ENCODE measurements at places on chromosomes 3 and 15.

GRCh38 chr3:178341636-178342035 is 194.6 kb upstream of the KCNMB2 start:
- no peak for DNase-seq

- peak; percentile 64 for DNase-seq
Measured at GRCh38 chr3:113287803-113288648, 76.7 kb downstream of the BOC start.

- no peak for DNase-seq
Measured at GRCh38 chr3:54999159-54999558, 71.3 kb upstream of the LRTM1 start.

DNA sequence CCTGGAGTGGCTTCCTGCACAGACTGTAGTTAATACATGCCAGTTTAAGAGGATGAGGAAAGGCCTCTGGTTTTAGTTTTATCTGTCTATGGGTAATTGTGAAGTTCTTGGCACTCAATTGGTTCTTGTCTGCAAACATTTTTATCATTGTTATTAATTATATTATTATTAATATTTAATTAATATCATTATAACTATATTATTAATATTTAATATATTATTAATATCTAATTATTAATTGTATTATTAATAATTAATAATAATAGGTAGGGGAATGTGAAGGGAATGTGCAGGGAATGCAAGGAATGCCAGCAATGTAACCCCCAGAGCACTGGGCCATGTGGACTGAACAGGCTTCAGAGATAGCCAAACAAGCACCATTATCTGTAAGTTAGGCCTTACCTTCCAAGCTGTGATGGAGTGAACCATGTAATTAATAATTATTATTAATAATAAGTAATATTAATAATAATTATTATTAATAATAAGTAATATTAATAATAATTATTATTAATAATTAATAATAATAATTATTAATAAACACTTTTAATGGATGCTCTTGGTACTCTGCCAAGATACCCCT is 79.8 kb upstream of the NMNAT3 start:
- no peak for DNase-seq

DNA sequence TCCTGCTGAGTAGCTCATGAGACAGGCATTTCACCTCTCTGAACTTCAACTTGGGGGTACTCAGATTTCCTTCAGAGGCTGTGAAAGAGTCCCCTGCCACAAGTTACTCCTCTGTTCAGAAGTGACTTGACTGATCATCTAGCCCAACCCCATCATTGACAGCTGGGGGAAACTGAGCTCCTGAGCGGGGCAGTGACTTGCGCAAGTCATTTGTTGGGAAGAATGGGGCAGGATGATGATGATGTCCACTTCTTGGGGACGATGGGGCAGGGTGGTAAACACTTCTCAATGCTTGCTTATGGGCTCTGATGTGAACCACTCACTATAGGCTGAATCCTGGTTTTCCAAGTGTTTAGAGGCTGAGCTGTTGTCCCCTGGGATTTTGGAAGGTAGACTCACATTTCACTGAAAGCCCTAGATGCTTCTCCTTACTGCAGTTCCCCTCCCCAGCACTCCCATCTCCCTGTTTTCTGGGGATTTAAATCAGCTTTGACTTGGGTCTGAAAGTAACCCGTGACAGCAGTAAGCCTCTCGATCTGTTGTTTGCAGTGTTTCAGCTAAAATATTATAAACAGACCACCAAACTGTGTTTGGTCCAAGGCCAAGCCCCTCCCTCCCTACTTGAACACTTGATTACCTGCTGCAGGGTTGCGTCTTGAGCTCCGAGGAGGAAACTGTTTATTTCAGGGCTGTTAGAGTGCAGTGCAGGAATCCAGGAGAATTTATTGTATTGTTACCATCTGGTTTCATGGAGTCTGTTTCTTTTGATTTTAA is 25.1 kb downstream of the SMAD3 start:
- peak; percentile 26 for DNase-seq
